Uterus (tissue), 4 donors: ENCODE measurements at places on chromosomes 16 and 17. TPM values are rescaled to one million over a fixed set of nuclear protein-coding genes. Genes with fewer than 3 reads are reported as not detected.

Gene BEAN1
- total RNA-seq, result not detected

Gene TMC5
- 2.7 TPM for total RNA-seq

Gene KRTAP4-3
- total RNA-seq, result not detected

Gene TMC6
- total RNA-seq, result 20.1 TPM

Gene TM4SF5
- not detected for total RNA-seq

Gene NFATC2IP
- 22.5 TPM for total RNA-seq

Gene TSPAN10
- total RNA-seq, result 0.21 TPM

Gene CDRT15
- not detected for total RNA-seq

Gene REXO5
- 0.88 TPM for total RNA-seq

Gene ABAT
- 7.3 TPM for total RNA-seq

Gene PABPN1L
- not detected for total RNA-seq

Gene KRTAP1-5
- total RNA-seq, result not detected

Gene KRTAP4-2
- total RNA-seq, result not detected

Gene CSNK1D
- 19.7 TPM for total RNA-seq

Gene AATK
- total RNA-seq, result 0.88 TPM

- no peak for DNase-seq
Measured at GRCh38 chr17:82320956-82321927, 3.8 kb upstream of the CD7 start.

DNA sequence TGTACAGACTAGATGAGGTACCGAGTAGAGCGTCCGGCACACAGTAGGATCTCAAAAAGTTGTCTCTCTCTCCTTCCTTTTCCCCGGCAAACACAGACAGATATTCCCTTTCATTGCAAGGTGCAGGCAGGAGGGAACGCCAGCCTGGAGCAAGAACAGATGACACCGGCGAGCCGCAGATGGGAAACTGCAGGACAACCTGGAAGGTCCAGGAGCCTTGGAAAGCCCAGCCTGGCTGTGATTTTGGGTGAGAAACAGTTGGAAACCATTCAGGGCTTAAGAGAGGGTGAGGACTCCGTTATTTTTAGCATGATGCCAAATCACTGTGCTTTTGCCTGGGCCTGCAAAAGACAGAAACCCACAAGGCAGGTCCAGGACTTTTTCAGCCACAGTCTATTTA lies 7.3 kb downstream of the CDH11 start:
- DNase-seq, result no peak

- DNase-seq, result no peak
Measured at GRCh38 chr17:40190197-40191021, 13.1 kb downstream of the RAPGEFL1 start.

- no peak for DNase-seq
Measured at GRCh38 chr16:50172195-50172922, 19.3 kb downstream of the TENT4B start.

- DNase-seq, result no peak
Measured at GRCh38 chr16:61379311-61379710, 656.9 kb downstream of the CDH8 start.

DNA sequence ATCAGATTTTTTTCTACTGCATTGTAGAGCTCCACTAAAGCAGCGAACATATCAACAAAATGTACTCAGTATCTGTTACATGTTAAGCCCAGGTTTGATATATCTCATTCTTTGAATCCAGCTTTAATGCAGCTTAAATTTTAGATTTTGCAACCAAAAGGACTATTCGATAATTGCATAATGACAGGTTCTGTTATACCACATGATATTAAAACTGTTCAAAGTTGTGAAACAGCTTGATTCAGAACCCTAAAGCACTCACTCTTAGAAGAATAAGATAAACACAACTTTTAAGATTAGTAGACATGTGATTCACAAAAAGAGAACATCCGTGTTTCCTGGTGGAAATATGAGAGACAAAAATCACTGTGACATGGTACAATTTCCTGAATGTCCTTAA lies 427.9 kb downstream of the CDH11 start:
- DNase-seq, result no peak

- no peak for DNase-seq
Measured at GRCh38 chr16:22381392-22381791, 7.0 kb upstream of the CDR2 start.

- DNase-seq, result no peak
Measured at GRCh38 chr16:56939801-56940200, 7.9 kb downstream of the HERPUD1 start.

DNA sequence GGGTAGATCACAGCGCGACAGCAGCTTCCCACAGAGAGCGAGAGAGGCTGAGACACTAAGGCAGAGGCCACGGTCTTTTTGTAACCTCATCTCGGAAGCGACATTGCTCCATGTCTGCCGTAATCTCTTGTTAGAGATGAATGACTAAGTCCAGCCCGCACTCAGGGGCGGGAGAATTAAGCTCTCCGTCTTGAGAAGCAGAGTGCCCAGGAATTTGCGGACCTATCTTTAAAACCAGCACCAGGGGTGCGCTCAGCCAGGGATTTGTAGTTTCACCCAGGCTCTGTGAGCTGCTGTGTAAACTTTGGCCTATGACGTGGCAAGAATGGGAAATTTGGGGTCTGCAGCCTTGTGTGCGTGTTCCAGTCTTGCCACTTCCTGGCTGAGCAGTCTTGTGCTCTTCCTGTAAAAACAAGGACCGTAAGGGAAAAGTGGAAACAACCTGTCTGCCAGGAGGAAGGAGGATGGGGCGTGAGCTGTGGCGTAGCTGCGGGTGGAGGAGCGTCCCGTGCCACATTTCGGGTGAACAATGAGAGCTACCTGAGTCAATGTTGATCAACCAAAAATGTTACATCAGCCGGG lies 16.0 kb upstream of the JPH3 start:
- no peak for DNase-seq

DNA sequence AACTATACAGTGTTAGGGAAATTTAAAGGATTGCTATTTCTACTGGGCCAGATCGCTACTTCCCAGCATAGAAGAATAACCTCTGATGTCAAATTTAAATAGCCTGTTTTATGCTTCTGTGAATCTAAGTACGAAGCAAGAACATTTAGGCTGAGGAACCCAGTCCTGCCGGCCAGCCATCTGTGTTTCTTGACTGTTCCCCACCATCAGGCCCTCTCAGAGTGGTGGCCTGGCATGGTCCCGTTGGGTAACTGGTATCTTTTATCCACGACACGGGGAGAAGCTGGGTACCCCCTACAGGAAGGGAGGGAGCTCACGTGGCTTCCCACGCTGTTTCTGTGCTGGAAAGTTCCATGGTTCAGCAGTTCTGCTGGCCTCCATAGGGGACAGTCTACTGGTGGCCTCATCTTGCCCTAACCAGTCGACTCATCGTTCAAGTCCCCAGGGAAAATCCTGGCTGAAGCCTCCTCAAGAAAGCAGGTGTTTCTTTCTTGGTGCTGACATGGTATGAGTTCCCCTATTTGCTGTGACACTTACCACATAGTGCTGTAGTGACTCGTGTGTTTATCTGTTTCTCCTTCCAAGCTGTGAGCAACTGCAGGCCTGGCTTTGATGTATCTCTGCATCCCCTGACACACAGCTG lies 201.7 kb upstream of the NLRP1 start:
- DNase-seq, result no peak

DNA sequence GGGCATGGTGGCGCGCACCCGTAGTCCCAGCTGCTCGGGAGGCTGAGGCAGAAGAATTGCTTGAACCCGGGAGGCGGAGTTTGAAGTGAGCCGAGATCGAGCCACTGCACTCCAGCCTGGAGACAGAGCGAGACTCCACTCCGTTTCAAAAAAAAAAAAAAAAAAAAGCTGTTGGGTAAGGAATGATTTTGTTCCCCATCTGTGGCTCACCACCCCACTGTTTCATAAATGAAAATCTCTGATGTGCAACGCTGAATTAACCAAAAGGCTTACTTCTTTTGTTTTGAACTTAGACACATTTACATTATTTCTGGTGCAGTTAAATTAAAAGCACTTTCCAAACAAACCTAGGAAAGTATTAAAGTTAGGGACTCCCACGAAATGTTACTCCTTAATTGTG lies 1.2 kb upstream of the METTL9 start:
- DNase-seq, result no peak

- DNase-seq, result no peak
Measured at GRCh38 chr17:17725011-17725751, 43.9 kb downstream of the RAI1 start.

- DNase-seq, result no peak
Measured at GRCh38 chr16:77612596-77612995, 109.7 kb upstream of the NUDT7 start.

GRCh38 chr17:81831957-81832607 lies 1.0 kb downstream of the MCRIP1 start:
- no peak for DNase-seq

- DNase-seq, result peak; percentile 32
Measured at GRCh38 chr16:82639666-82640336, 13.0 kb downstream of the CDH13 start.

- no peak for DNase-seq
Measured at GRCh38 chr17:47665655-47666054, 15.9 kb downstream of the KPNB1 start.

GRCh38 chr17:1562176-1562643 lies 382 bp downstream of the PITPNA start:
- no peak for DNase-seq

DNA sequence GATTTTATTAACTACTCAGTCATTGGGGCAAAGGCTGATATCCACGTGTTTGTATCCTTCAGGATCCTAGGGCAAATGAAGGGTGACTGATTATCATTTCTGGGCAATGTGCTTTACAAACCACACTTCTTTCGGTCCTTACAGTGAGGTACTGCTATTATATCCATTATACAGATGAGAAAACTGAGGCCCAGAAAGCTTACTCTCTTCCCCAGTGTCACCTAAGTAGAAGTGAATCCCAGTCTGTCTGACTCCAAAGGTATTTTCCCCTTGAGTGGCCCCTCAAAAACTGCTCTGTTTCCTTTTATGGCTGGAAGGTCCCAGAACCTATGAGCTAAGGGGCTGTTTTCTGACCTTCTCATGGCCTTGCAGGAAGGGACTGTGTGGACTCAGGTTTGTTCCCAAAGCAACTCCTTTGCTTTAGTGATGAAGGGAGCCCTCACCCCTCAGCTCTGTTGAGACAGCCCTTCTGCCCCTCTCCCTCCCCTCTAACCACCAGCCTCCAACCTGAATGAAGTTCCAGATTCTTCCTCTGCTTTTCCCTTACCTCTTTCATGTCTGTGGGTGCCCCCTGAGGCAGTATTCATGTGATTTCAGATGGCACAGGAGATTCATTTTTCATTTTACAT lies 27.4 kb upstream of the ADGRG1 start:
- DNase-seq, result no peak

- DNase-seq, result peak; percentile 90
Measured at GRCh38 chr16:17470908-17471718, at the start of gene XYLT1. XYLT1 (minus strand) TSS chr16:17470960; CDS start chr16:17470796, 164 bp downstream.

- DNase-seq, result no peak
Measured at GRCh38 chr17:74763565-74764387, 12.4 kb downstream of the NAT9 start.

- DNase-seq, result no peak
Measured at GRCh38 chr17:9926150-9926804, 21.2 kb upstream of the RCVRN start.

GRCh38 chr16:24670623-24671454 lies 58.6 kb upstream of the TNRC6A start:
- DNase-seq, result peak; percentile 84

DNA sequence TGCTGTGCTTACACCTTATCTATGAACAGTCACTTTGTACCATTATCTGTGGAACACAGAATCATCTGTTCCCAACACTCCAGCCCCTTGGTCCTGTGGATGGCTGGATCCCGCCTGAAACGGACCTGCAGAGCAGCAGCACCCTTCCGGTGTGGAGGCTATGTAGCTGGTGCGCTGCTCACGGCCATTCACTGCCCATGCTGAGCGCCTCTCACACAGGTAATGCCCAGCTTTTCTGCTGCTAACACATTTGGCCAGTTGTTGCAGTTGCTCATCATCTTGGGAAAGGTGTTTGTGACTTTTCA lies 11.4 kb upstream of the PLK1 start:
- DNase-seq, result no peak

DNA sequence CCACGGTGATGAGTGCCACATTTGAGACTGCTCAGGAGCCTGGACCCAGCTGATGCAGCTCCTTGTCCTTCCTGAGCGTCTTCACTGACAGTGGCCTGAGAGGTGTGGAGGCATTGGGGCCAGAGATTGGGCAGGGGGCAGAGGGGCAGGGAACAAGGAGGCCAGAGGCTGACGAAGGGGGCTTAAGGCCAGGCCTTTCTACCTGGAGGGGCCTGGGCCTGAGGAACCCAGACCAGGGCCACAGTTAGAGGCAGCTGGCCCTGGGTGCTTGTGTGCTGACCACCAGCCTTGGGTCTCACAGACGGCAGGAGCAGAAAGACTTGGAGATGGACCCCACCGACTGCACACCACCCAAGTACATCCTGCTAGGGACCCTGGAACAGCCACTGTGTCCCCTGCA lies 168.2 kb upstream of the ZNF267 start:
- no peak for DNase-seq

GRCh38 chr16:75000481-75001081 lies 1.8 kb downstream of the ZNRF1 start:
- DNase-seq, result no peak

GRCh38 chr17:1559047-1560043 lies 3.2 kb downstream of the PITPNA start:
- no peak for DNase-seq

GRCh38 chr16:629185-629832 lies 1.5 kb upstream of the WFIKKN1 start:
- peak; percentile 23 for DNase-seq

- no peak for DNase-seq
Measured at GRCh38 chr17:34408439-34408838, 45.4 kb upstream of the CCL1 start.

GRCh38 chr16:67942200-67942509 lies 1.8 kb downstream of the LCAT start:
- no peak for DNase-seq

DNA sequence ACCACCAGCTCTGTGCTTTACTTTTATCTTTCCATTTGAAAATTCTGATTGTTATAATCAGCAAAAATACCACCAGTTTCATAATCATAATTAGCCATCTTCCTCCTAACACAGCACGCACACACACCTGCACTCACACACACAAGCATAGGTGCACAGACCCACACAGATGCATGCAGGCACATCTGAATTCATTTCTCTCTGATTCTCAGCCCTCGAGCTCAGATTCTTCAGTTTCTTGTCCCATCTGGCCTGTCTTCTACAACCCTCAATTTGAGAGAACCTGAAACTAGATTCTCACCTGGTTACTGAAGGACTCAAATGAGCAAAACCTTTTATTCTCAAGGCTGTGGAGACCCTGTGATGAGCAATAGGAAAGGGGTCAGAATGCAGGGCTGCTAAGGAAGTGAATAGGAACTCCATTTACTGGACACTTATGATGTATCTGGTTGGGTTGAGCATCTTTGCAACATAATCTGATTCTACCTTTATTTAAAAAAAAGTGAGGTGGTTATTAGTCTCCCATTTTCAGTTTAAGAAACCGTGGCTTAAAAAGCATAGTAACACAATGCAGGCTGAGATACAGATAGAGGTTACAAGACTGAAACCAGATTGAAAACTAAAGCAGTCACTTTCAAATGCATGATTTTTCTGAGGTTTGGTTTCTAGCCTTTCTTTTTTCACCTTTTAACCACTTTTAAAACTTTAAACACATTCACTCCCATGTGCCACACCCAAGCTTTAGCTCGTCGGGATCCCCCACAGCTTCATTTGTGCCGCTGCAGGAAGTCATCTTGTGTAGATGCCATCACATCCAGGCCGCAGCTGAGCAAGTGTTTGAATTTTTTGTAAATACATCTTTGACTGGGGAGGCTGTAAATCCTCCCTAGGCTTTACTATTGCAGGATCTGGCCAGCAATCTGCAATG lies 9.4 kb downstream of the KRT33A start:
- no peak for DNase-seq
